Progenitor cell of endocrine pancreas (in vitro differentiated cells): ENCODE measurements at places on chromosomes 6 and 20. TPM values are rescaled to one million over a fixed set of nuclear protein-coding genes. Genes with fewer than 3 reads are reported as not detected.

The LTA gene
- not detected in 2 replicates for total RNA-seq

The TCF21 gene
- not detected in 2 replicates for total RNA-seq

The PRR18 gene
- 0.60 and 0.93 TPM in 2 replicates for total RNA-seq

The TTLL9 gene
- 2.4 TPM in 2 replicates for total RNA-seq

The MAP7 gene
- 90.3 and 101 TPM in 2 replicates for total RNA-seq

The OLIG3 gene
- not detected in 2 replicates for total RNA-seq

The RIPOR3 gene
- total RNA-seq: 0.29 and 0.31 TPM in 2 replicates
